ENCODE measurements at places on chromosomes 12 and 14. TPM values are rescaled to one million over a fixed set of nuclear protein-coding genes. Genes with fewer than 3 reads are reported as not detected.

The STON2 gene
- total RNA-seq, result 0.42 TPM

The C1R gene
- total RNA-seq, result 1.7 TPM

The NCOR2 gene
- total RNA-seq, result 80.8 TPM

The NFE2 gene
- not detected for total RNA-seq

The PRIMA1 gene
- not detected for total RNA-seq

The CKB gene
- total RNA-seq, result 4.6 TPM

The VDR gene
- 12.0 TPM for total RNA-seq

The ASPG gene
- not detected for total RNA-seq

The STAC3 gene
- total RNA-seq, result 6.1 TPM

The MEG3 gene
- not detected for total RNA-seq

The TAS2R8 gene
- not detected for total RNA-seq

DNA sequence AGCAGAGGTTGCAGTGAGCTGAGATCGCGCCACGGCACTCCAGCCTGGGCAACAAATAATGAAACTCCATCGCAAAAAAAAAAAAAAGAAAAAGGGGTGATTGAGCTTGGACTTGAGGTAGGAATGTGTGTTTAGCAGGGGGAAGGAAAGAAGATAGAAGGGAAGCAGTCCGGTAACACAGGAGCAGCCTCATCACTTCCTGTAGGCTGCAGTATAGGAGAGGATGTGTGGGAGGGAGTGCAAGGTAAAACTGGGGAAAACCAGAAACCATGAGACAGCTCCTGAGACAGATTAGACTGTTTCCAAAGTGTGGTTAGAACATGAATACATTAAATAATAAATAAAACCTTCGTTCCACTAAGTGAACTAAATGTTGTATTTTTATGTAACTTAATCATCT lies 49.2 kb downstream of the FGD4 start:
- no peak for DNase-seq

DNA sequence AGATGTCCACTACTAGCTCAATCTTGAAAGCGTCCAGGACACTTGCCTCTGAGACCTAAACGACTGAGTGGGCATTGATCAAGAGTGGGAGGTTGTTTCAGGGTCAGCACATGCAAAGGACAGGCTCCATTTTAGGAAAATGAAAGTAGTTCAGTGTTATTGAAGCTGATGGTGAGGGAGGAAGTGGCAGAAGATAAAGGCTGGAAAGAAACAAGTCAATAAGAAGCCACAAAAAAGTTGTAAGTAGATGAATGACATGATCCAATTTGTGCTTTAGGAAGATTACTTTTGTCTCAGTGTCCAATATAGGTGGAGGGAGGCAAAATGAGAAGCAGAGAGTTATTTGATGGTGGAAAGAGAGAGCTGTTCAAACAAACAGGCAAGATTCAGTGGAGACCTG lies 22.0 kb downstream of the GPR65 start:
- no peak for DNase-seq

GRCh38 chr12:91053951-91054715 lies 3.7 kb downstream of the KERA start:
- no peak for DNase-seq

- DNase-seq, result no peak
Observed at GRCh38 chr12:21881965-21882364, 59.3 kb downstream of the ABCC9 start.

GRCh38 chr12:76766161-76766560 lies 2.2 kb downstream of the ZDHHC17 start:
- no peak for DNase-seq

DNA sequence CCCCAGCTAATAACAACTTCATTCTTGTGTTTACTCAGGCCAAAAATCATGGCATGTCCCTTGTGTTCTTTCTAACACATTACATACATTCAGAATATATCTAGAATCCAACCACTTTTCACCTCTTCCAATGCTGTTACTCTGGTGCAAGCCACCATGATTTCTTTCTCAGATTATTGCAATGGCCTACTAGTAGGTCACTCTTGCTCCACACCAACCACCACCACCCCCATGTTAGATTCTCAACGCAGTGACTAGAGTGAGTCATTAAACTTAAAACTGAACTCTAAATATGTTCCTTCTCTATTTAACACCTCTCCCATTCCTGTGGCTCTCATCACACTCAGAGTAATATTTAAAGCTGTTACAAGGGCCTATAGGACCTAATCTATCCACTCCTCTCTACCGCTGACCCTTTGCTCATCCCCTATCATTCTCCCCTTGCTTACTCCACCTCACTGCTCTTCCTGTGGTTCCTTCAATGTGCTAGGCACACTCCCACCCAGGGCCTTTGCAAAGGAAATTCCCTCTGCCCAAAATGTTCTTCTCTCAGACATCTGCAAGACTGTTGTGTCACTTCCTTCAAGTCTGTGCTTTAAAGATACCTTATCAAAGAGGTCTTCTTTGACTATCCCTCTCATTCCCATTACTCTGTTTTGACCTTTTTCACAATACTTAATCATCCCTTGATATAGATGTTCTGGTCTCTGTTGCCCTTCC lies 6.6 kb downstream of the RTN1 start:
- no peak for DNase-seq

GRCh38 chr14:22737052-22737451 lies 29.4 kb upstream of the OXA1L start:
- DNase-seq, result peak; percentile 60

GRCh38 chr14:32010604-32011125 lies 66.4 kb upstream of the ARHGAP5 start:
- no peak for DNase-seq

GRCh38 chr14:68020493-68020892 lies 200.9 kb downstream of the RAD51B start:
- no peak for DNase-seq

- DNase-seq, result peak; percentile 78
Observed at GRCh38 chr12:96445691-96446583, 43.4 kb upstream of the CFAP54 start.

DNA sequence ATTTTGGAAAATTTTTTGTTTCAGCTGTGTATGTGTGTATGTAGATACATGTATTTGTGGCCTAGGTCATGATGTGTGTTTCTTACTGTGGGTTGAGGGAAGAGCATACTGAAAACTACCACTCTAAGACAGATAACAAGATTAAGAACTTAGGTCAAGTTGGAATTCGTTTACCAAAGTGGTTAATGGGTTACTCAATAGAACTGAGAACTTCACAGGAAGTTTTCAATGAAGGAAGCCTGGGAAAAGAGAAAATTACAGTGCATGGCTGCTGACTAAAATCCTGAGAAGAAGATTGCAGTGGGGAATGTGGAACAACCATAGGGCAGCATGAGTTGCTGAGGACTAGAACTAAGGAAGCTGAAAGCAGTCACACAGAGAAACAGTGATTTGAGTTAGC lies 21.4 kb upstream of the FOXG1 start:
- DNase-seq, result no peak

DNA sequence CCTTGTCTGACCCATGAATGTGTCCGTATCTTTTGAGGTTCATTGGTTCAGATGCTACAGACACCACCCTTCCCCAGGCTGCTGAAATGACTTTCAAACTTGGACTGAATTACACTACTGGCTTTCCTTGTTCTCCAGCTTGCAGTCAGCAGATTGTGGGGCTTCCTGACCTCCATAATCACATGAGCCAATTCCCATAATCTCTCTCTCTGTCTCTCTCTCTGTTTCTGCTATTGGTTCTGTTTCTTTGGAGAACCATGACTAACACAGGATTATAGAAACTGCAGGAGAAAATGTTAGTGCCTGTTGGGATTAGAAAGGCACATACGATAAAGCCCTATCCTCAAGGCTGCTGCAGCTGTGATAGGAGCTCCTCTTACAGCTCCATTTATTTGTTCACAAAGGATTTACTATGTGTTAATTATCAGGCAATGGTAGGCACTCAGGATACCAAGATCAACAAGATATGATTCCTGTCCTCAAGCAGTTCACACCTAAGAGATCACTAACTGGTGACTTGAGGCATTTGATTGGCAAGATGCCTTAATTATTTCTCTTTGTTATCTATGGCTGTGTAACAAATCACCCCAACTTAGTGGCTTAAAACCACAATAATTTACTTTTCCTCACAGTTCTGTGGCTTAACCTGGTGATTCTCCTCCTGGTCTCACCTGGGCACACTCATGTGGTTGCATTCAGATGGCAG lies 10.2 kb upstream of the NYNRIN start:
- no peak for DNase-seq

GRCh38 chr12:19683178-19683927 lies 244.1 kb downstream of the AEBP2 start:
- DNase-seq, result no peak

DNA sequence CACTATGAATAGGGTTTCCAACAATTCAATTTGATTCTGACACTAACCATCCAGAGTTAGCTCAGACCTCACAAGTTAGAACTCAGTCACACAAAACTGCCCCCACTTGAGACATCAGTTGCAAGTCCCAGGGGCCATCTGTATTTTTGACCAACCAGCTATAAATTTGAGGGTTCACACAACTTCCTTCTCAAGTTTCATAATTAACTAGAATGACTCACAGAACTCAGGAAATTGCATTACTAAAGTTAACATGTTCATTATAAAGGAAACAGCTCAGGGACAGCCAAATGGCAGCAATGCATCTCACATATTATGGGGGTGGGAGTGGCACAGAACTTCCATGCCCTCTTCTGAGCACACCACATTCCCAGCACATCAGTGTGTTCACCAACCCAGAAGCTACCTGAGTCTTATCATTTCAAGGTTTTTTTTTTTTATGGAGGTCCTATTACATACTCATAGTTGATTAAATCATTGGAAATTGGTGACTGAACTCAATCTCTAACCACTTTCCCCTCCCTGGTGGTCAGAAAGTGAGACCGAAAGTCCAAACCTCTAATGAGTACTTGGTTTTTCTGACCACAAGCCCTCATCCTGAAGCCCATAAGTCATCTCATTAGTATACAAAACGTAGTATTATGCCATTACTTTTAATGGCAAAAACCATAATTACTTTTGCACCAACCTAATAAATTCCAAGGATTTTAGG lies 1721.5 kb upstream of the SEL1L start:
- DNase-seq, result no peak
